Activated naive CD4-positive, alpha-beta T cell (primary cell): ENCODE measurements at places on chromosomes 2 and 18.

GRCh38 chr18:12477606-12478005 lies 69.9 kb downstream of the PRELID3A start:
- no peak for DNase-seq

DNA sequence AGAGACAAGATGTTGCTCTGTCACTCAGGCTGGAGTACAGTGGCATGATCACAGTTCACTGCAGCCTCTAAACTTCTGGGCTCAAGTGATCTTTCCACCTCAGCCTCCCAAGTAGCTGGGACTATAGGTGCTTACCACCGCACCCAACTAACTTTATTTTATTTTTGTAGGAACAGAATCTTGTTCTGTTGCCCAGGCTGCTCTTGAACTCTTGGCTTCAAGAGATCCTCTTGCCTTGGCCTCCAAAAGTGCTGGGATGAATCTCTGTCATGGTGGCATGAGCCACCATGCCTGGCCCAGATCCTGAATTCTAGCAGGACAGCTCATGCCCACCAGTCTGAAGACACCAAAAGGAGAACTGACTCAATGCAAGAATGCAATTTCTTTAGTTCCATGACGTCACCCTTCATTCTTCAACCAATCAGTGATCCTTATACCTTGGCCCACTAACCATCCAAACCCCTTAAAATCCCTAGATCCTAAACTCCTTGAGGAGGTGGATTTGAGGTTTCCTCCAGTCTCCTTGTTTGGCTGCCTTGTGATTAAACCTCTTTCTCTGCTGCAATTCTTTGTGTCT lies 25.6 kb upstream of the CXXC1 start:
- DNase-seq: no peak

DNA sequence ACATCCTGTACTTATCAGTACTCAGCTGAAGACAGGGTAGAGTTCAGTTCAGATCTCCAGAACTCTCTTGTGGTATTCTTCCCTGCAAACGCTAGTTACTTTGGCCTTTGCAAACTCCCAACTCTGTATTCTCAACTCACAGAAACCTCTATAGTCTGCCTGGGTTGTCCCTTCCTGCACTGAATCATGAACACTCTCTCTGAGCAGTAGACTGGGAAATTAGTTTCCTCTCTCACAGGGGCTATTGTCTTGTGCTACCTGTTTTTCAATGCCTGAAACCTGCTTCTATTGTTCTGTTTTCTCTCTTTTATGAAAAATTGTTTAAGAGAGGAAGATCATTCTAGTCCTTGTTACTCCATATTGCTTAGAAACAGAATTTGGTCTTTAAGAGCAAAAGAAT lies 134.7 kb downstream of the VIT start:
- no peak for DNase-seq

GRCh38 chr2:85872536-85873161 lies 16.1 kb downstream of the ST3GAL5 start:
- no peak for DNase-seq

GRCh38 chr2:158009399-158009798 lies 92.3 kb upstream of the UPP2 start:
- DNase-seq: no peak
